ENCODE measurements at places on chromosomes 4 and X.

GRCh38 chrX:3407781-3408180 lies 61.3 kb upstream of the MXRA5 start:
- no peak for DNase-seq

DNA sequence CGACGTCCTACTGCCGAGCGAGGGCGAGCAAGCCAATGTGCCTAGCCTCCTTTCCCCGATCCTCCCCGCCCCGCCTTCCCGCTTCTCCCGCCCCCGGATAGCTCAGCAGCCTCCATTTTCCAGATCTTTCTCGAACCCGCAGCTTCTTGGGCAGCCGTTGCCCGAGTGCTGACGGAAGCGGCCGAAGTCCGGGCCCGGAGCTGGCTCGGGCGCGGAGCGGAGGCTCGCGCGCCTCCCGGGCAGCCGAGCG lies 172 bp upstream of the HSPA4L start:
- no peak for DNase-seq

DNA sequence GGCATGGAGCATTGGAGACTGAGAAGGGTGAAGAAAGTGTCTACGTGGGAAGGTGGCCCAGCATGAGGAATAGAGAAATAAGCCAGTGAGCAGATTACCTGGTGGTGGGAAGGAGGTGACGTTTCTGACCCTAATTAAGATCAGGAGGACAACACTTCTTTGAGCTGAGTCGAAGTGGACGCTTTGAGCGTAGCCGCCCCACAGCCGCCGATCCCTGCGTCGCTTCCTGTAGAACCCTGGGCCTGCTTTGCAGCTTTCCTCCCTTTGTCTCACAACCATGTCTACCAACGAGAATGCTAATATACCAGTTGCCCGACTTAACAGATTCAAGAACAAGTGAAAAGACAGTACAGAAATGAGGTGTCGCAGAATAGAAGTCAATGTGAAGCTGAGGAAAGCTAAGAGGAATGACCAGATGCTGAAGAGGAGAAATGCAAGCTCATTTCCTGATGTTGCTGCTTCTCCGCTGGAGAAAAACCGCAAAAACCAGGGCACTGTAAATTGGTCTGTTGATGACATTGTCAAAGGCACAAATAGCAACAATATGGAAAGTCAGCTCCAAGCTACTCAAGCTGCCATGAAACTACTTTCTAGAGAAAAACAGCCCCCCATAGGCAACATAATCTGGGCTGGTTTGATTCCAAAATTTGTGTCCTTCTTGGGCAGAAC lies 6.4 kb upstream of the ANTXR2 start:
- DNase-seq, result no peak

GRCh38 chr4:3451956-3452355 lies 10.2 kb downstream of the HGFAC start:
- DNase-seq, result no peak

- no peak for DNase-seq
Observed at GRCh38 chr4:89871211-89871610, 23.4 kb upstream of the MMRN1 start.

GRCh38 chr4:134668237-134668636 lies 466.6 kb upstream of the PABPC4L start:
- DNase-seq, result no peak

DNA sequence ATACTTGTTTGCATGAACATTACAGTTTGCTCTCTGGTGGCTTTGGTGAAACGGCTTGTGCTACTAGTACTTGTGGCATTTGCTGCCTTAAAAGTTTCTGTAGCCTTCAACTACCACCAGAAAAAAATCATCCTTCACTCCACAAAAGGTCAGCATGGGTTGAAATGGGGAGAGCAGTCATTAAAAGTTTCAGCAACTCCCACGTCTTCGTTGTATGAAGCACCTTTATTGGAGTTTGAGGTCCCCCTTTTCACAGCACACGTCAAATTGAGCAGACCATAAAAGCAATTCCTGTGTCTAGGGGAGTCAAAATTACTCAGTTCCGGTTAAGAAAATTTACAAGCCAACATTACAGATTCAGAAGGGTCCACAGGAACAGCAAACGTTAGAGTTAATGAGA lies 23.0 kb upstream of the CCNA2 start:
- DNase-seq, result no peak

- DNase-seq, result no peak
Observed at GRCh38 chrX:105758754-105759153, 63.6 kb upstream of the NRK start.

DNA sequence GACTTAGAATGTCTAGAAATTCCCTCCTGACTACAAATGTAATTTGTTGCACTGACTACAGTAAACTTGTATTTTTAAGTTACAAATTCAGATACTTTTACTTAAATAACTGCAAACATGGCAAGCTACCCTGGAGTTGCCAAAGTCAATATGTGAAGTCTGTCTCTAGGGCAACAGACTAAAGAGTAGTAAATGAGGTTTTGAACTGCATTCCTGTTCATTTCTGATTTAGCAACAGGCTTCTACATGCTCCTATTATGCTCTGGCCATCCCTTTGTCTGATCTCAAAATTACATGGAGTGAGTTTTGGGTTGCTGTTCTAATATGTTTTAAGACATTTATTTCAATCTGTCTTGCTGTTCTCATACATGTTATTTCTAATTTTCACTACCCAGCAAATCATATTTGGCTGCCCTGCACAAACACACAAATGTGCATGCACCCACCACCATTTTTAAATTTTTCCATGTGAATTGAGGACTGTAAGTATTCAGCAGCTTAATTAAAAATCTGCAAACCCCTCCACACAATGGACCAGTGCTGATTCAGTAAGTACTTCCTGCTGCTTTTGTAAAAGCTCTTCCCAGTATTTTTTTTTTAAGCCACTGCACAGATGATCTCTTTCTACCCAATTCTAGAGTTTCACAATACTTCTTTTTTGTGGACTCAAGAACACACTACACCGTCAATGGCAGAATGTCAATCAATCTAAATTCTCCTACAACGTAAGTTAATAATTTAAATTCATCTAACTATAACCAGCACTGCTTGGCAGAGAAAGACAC lies 26.7 kb downstream of the SH3RF1 start:
- no peak for DNase-seq

DNA sequence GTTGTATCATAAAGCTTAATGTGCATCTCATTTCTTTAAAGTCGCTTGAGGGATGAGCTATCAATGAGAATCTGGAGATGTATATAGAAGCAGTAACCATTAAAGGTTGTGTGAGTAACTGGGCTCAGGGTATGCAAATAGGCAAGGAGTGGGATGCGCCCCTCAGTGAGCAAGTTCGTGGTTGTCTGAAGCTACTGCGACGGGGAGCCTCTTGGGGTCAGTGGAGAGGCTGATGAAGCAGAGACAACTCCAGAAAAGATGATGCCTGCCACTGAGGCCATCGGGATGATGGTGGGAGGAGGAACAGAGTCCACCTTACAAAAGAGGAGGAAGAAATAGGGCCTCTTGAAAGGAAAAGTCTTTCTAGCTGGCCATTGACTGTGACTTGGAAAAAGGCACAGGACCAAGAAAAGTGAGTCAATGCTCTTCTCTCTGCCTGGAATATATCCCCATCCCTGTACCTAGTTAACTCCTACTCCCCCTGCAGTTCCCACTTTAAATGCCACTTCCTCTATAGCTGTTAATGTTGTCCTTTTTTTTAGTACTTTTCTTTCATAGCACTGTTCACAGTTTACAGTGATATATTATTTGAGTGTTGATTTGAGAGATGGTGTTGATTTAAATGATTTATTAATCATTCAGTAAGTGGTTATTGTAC lies 51.4 kb upstream of the LSM6 start:
- no peak for DNase-seq

GRCh38 chr4:96525898-96526297 lies 686.0 kb downstream of the PDHA2 start:
- DNase-seq, result no peak

- DNase-seq, result no peak
Observed at GRCh38 chrX:141221611-141222010, 20.7 kb downstream of the SPANXC start.

- DNase-seq, result no peak
Observed at GRCh38 chrX:68719181-68719903, 71.9 kb downstream of the STARD8 start.
